ENCODE measurements at places on chromosomes 6 and 20. TPM values are rescaled to one million over a fixed set of nuclear protein-coding genes. Genes with fewer than 3 reads are reported as not detected.

GRCh38 chr6:125784365-125784764, 6.4 kb upstream of the NCOA7 start:
- peaks cover 3% of the 10 kb centered on the region for H3K4me1 ChIP-seq
- H3K36me3 ChIP-seq: no peaks in the 10 kb centered on the region

- no peak overlapping the region for H3K27ac ChIP-seq
- H3K36me3 ChIP-seq: no peaks in the 10 kb centered on the region
- DNase-seq: no peak
These were observed 13.5 kb upstream of the XRN2 start for GRCh38 chr20:21289651-21290050.

Gene LY6G5B
- total RNA-seq: 2.1 TPM

DNA sequence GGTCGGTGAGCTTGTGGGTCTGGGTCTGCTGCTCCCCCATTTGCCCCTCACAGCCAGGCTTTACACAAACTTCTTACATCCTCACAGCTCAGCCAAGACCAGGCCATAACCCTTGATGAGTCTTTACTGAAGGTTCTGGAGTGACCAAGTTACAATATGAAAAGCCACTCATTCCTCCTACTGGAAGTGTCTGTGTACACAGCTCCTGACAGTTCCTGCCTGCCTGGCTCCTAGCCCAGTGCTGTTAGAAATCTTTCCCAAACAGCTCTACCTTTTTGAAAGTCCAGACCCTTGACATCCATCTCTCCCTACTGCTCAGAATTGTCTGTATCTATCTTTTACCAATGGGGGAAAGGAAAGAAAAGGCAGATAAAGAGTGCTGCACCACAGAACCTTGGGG, 106.9 kb downstream of the PAX1 start:
- H3K4me3 ChIP-seq: no peak overlapping the region
- DNase-seq: no peak
- no peaks in the 10 kb centered on the region for H3K27me3 ChIP-seq
- H3K36me3 ChIP-seq: no peaks in the 10 kb centered on the region
- H3K27ac ChIP-seq: no peak overlapping the region

Gene CASS4
- total RNA-seq: 1.3 TPM

DNA sequence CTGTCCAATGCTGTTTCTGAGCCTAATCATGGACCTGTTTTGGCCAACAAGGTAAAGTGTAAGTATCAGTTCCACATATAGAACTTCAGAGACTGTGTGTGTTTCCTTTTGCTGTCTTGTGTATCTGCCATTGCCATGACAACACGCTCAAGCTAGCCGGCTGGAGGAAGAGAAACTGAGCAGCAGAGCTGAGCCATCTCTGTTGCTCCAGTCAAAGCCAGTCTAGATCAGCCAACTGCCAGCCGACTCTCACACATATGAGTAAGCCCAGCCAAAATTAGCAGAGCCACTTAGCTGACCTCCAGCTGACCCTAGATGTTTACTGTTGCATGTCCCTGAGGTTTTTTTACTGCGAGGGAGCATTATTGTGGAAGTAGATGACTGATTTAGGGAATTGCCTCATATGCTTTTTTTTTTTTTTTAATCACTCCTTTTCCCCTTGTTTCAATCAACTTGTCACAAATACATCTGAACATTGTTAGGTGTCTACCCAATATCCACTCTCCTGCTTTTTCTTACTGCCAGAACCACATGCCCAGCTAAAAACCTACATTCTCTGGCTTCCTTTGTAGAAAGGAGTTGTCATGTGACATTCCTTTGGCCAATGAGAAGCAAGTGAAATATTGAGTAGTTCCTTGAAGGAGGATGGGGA, 304.3 kb upstream of the SUPT3H start:
- no peak overlapping the region for H3K27ac ChIP-seq
- peaks cover 12% of the 10 kb centered on the region for H3K4me1 ChIP-seq
- H3K4me3 ChIP-seq: no peak overlapping the region

GRCh38 chr6:46964716-46965519, 43.2 kb upstream of the ADGRF5 start:
- no peaks in the 10 kb centered on the region for H3K4me1 ChIP-seq
- DNase-seq: no peak
- H3K4me3 ChIP-seq: no peak overlapping the region
- H3K27ac ChIP-seq: no peak overlapping the region
- H3K27me3 ChIP-seq: no peaks in the 10 kb centered on the region

Gene SIRPB2
- total RNA-seq: 1.8 TPM

Gene FAM83B
- 0.30 TPM for total RNA-seq

DNA sequence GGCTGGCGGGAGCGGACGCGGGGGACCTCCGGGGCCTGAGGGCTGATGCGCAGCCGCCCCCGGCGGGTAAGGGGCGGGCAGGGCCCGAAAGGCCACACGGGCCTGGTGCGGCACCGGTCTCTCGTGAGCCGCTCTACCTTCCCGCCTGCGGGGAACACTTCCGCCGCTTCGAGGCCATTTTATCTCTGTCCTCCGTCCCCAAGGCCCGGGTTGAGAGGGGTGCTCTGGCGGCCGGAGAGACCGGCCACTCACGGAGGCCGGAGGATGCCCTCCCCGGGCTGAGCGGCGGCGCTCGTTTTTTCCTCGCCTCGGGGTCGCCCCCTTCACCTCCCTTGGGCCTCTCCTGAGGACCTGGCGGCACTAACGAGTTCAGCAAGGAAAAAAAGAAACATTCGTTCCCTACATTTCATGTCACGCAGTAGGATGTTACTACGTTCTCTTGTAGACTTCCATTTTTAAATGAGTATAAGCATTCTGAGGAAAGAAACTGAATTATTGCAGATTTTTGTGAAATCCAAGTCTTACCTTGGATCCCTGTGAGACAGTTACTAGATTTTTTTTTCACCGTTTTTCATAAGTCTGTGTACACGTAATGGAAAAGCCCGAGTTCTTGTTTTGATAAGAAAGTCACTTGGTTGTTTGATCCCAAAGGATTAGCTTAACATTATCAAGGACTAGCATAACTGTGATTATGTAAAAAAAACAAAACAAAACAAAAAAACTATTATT, 575 bp downstream of the WTAP start:
- DNase-seq: no peak
- H3K4me3 ChIP-seq: peak overlapping the region; percentile 96
- H3K27me3 ChIP-seq: no peaks in the 10 kb centered on the region
- H3K4me1 ChIP-seq: peaks cover 6% of the 10 kb centered on the region

DNA sequence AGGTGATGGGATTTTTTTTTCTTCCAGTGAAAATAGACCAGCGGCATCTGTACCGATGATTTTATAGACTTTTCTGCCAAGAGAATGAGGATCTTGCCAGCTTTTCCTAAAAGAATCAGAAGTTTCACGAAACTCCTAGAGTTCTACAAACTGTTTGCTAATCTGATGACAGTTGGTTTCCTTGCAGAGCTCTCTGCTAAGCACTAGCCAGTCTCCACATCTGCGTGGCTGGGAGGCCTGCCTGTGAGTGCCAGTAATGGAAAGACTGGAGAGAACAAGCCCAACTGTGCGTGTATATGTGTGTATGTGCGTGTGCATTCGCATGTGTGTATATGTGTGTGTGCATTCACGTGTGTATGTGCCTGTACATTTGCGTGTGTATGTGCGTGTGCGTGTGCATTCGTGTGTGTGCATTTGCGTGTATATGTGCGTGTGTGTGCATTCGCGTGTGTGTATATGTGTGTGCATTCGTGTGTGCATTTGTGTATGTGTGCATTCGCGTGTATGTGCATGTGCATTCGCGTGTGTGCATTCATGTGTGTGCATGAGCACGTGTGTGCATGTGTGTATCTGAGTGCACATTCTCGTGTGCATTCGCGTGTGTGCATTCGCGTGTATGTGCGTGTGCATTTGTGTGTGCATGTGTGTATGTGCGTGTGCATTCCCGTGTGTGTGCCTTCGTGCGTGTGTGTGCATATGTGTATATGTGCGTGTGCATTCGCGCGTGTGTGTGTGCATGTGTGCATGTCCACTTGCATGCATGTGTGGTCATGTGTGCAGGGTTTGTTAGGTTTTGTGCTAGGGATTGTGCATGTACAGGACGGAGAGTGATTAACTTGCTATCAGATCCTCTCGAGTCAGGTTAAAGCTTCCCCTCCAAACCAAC, 379.4 kb downstream of the TAF4 start:
- DNase-seq: no peak
- H3K27me3 ChIP-seq: no peaks in the 10 kb centered on the region
- no peak overlapping the region for H3K4me3 ChIP-seq
- H3K27ac ChIP-seq: no peak overlapping the region

Gene TMEM217
- 1.4 TPM for total RNA-seq

DNA sequence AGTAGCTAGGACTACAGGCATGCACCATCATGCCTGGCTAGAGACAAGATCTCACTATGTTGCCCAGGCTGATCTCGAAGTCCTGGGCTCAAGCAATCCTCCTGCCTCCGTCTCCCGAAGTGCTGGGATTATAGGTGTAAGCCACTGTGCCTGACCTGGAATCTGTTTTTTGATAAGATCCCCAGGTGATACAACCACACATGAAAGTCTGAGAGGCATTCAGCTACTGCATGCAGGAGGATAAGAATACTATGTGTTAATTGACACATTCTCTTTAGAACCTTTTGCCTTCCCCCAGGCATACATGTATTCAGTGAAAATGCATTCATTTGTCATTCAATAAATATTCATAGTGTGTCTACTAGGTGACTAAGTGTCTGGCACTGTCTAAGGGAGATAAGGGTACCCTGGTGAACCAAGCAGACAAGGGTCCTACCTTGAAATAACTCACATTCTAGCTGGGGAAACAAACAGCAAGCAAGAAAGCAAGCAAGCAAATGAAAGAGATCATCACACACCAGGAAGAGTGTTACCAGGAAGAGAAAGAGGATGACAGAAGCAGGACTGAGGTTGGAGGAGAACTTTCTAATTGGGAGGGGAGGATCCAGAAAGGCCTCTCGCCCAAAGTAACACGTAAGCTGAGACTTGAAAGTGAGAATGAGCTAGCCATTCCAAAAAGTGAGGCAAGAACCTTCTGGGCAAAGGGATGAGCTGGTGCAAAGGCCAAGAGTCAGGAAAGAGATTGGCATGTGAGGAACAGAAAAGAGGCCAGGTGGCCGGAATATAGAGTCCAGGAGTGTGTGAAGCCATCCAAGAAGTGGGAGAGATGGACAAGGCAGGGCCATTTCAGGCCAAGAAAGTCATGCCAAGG, 6.5 kb downstream of the GFOD1 start:
- H3K27me3 ChIP-seq: peaks cover 3% of the 10 kb centered on the region
- DNase-seq: no peak
- H3K4me3 ChIP-seq: no peak overlapping the region

DNA sequence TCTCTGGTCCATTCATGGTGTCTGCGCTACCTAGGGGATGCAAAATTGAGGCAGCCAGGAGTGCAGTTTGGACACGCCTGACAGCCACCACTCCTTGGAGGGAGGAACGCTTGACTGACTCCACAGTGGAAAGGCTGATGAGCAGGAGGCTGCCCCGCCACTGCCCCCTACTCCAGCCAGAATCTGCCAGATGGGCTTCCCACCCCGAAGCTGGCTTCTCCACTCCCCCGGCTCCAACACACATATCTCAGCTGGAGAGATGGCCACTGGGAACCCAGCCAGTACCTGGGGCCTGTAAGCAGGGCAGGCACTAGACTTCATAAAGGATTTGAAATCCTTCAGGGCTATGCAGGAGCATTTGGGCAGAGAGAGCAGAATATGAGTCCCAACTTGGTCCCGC, 51.4 kb upstream of the BLCAP start:
- DNase-seq: no peak
- no peak overlapping the region for H3K4me3 ChIP-seq
- no peaks in the 10 kb centered on the region for H3K36me3 ChIP-seq
- peaks cover 12% of the 10 kb centered on the region for H3K4me1 ChIP-seq

Gene EPB41L2
- total RNA-seq: 267 TPM

Gene STMND1
- total RNA-seq: 1.7 TPM

DNA sequence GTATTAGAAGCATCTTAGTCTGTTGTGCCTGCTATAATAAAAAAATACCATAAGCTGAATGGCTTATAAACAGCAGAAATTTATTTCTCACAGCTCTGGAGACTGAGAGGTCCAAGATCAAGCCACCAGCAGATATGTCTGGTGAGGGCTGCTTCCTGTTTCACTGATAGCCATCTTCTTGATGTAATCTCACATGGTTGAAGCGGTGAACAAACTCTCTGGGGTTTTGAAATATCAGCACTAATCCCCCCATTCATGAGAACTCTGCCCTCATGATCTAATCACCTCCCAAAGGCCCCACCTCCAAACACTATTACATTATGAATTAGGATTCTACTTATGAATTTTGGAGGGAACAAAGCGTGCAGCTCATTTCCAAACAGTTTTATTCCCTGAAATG, 11.6 kb upstream of the CLVS2 start:
- H3K4me1 ChIP-seq: no peaks in the 10 kb centered on the region
- no peak for DNase-seq
- H3K36me3 ChIP-seq: no peaks in the 10 kb centered on the region
- H3K27me3 ChIP-seq: no peaks in the 10 kb centered on the region
- H3K4me3 ChIP-seq: no peak overlapping the region
- H3K27ac ChIP-seq: no peak overlapping the region

Gene CGA
- not detected for total RNA-seq

Gene PNPLA1
- 0.20 TPM for total RNA-seq

GRCh38 chr6:106383573-106383972, 23.1 kb downstream of the CRYBG1 start:
- H3K27me3 ChIP-seq: no peaks in the 10 kb centered on the region
- H3K36me3 ChIP-seq: no peaks in the 10 kb centered on the region
- H3K27ac ChIP-seq: no peak overlapping the region
- H3K4me1 ChIP-seq: no peaks in the 10 kb centered on the region

Gene SLC17A1
- total RNA-seq: not detected

DNA sequence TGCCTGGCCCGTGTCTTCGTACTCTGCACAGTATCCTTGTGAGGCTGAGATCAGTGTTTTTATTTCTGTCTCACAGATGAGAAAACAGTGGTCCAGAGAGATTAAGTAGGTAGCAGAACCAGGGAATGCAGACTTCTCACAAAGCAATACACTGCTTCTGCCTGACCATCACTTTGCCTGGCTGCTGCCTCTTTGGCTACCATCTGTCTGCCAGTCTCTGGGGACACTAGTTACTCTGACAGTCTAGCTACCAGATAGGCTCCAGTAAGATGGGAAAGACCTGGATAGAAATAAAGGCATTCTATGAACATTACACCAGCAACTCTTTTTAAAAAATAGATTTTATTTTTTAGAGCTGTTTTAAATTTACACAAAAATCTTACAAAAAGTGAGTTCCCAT, 96.9 kb downstream of the PHACTR3 start:
- no peak overlapping the region for H3K27ac ChIP-seq
- no peaks in the 10 kb centered on the region for H3K36me3 ChIP-seq
- H3K27me3 ChIP-seq: no peaks in the 10 kb centered on the region
- no peak overlapping the region for H3K4me3 ChIP-seq

Gene SPTLC3
- 29.3 TPM for total RNA-seq

GRCh38 chr20:51636123-51636522, 93.6 kb upstream of the NFATC2 start:
- no peak for DNase-seq
- H3K27me3 ChIP-seq: no peaks in the 10 kb centered on the region
- H3K36me3 ChIP-seq: peaks cover 45% of the 10 kb centered on the region
- H3K4me1 ChIP-seq: no peaks in the 10 kb centered on the region
- H3K4me3 ChIP-seq: no peak overlapping the region
- no peak overlapping the region for H3K27ac ChIP-seq

GRCh38 chr6:90895299-90896074, 308.6 kb upstream of the MAP3K7 start:
- H3K27ac ChIP-seq: no peak overlapping the region
- H3K27me3 ChIP-seq: no peaks in the 10 kb centered on the region
- H3K4me1 ChIP-seq: peaks cover 10% of the 10 kb centered on the region
- no peaks in the 10 kb centered on the region for H3K36me3 ChIP-seq
- DNase-seq: no peak
